ENCODE measurements at places on chromosomes 16 and 17. TPM values are rescaled to one million over a fixed set of nuclear protein-coding genes. Genes with fewer than 3 reads are reported as not detected.

- no peak for DNase-seq
Observed at GRCh38 chr16:6483469-6484033, 849.1 kb upstream of the RBFOX1 start.

GRCh38 chr17:43661699-43662412 lies at the start of gene MEOX1:
TSS of gene MEOX1 (minus strand) at chr17:43661922. CDS start at chr17:43661534, 388 bp downstream.
- no peak for DNase-seq

DNA sequence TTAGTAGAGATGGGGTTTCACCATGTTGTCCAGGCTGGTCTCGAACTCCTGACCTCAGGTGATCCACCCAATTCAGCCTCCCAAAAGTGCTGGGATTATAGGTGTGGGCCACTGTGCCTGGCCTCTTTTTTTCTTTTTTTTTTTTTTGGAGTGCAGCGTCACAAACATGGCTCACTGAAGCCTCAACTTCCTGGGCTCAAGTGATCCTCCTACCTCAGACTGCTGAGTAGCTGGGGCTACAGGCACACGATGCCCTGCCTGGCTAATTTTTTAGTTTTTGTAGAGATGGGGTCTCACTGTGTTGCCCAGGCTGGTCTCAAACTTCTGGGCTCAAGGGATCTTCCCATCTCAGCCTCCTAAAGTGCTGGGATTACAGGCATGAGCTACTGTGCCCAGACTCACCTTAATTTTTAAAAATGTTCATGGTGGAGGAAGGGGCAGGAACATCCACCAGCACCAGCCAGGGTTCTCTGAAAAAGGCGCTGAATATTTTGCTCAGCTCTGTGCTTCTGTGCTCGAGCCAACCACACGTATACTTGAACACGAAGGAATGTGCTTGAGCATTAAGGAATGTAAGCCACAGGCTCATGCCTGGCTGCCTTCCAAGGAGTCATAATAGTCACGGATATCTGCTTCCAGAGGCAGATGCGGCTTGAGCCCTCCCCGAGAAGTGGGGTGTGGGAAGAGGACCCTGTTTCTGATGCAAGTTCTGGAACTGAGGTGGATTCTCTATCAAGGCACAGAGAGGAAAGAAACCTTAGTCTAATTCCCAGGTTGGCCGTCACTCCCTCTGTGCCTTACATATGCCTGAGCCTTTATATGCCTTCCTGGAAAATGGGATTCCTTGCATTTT lies 65.5 kb upstream of the CREBBP start:
- peak; percentile 35 for DNase-seq

GRCh38 chr17:60524463-60525327 lies 1.3 kb downstream of the APPBP2 start:
- peak; percentile 50 for DNase-seq

DNA sequence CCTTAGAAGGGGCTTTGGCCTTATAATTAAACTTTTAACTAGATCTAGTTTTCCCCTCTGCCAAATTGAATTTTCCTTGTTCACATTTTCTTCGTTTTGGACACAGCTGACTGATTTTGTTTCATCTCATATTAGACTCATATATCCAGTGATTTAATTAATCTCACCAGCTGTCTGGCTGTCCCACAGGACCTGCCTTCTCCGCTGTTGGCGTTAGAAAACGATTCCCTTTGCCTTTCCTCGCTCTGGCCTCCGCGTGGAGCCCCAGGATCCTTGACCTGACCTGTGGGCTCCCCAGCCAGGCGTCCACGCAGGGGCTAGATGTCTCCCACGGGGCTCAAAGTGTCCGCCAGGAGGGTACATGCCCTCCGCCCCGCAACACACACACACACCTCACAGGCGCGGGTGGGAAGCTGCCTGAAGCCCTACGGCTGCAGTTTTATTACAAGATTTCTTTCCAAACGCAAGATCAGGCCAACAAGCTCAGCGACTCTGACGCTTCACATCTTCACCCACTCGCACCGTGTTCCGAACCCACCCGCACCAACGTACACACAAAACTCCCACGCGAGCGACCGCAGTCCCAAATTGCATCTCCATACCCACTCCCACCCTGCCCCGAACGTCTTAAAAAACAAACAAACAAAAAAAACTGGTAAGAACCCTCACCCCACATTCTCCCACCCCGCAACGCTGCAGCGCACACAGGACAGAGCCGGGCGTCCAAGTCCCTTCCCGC lies 1.1 kb downstream of the RPRML start:
- DNase-seq, result no peak

DNA sequence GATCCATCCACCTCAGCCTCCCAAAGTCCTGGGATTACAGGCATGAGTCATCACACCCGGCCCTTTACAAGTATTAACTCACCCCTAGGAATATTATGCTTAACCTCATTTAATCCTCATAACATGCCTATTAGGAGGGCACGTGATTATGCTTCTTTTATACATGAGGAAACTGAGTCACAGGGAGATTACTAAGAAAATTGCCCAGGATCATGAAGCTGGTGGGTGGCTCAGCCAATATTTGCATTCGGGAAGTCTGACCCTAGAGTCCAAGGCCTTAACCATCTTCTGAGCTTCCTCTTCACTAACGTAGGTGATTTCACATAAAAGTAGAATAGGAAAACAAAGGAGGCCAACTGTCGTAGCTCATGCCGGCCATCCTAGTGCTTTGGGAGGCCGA lies 19.0 kb upstream of the SNN start:
- DNase-seq, result no peak

GRCh38 chr17:31385428-31386285 lies 5.8 kb upstream of the RAB11FIP4 start:
- DNase-seq, result no peak

- DNase-seq, result peak; percentile 83
Observed at GRCh38 chr17:40949418-40949817, 12.0 kb upstream of the KRT23 start.

- DNase-seq, result peak; percentile 46
Observed at GRCh38 chr17:29826114-29826692, 103.8 kb downstream of the SSH2 start.

GRCh38 chr17:18990331-18990730 lies 14.2 kb downstream of the FAM83G start:
- no peak for DNase-seq

DNA sequence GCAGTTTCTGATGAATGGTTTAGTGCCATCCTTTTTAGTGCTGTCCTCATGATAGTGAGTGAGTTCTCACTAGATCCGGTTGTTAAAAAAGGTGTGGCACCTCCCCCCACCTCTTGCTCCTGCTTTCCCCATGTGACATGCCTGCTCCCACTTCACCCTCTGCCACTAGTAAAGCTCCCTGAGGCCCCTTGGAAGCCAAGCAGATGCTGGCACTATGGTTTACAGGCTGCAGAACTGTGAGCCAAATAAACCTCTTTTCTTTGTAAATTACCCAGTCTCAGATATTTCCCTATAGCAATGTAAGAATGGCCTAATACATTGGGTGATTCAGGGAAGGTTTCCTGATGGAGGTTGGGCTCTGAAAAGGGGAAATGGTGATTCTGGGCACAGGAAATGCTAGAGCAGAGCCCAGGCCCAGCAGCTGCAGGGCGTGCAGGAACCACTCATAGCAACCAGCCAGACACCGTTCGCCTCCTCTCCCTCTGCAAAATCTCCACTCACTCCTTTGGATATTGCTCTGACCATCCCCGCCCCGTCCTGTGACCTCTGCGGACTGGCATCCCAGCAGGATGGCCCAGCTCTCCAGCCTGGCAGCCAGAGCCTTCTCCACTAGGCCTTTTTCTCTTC lies 2.6 kb upstream of the ADORA2B start:
- DNase-seq, result no peak

GRCh38 chr17:57567251-57567650 lies 177.8 kb downstream of the CCDC182 start:
- DNase-seq, result no peak

DNA sequence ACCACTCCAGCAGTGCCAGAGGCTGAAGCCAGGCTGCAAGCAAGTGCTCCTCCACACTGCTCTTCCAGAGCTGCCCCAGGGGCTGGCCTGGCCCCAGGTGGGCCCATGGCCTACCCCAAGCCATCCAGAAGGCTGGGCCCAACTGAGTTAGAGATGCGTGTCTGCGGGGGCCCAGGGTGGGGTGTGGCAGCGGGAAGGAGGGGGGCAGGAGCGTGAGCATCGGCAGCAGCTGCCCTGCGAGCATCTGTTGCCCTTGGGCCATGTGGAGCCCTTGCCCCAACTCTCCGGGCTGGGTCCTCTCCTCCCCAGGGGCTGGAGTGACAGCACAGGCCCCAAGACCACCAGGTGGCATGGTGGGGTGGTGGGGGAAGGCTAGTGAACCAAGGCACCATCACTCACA lies 7.3 kb upstream of the SREBF1 start:
- no peak for DNase-seq

- no peak for DNase-seq
Observed at GRCh38 chr17:45955326-45955725, 43.7 kb upstream of the STH start.

DNA sequence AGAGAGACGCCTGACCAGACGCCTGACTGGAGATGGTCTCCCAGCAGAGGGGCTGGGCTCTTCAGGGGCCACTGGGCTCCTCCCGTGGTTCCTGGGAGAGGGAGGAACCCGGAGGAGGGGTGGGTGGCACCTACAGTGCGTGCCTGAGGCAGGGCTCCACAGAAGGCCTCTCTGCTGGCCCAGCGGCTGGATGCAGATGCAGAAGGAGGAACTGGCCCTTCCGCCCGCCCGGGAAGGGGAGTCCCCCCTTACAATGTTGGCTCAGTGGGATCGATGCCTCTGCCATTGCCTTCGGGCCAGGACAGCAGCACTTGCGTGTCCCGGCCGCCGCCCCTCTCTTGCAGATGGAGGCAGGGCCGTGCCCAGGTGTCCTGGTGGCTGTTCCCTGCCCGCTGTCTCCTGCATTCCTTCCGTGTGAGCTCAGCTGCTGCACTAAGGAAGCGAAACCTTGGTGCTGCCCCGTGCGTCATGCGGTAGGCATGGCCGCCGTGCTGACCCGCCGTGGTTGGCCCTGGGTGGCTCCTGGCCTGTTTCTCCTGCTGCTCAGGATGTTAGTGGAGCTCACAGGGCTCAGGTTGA lies 15.1 kb downstream of the BAIAP2 start:
- peak; percentile 80 for DNase-seq

GRCh38 chr16:24007391-24007790 lies 171.6 kb downstream of the PRKCB start:
- no peak for DNase-seq

GRCh38 chr16:54442864-54443263 lies 156.3 kb upstream of the IRX3 start:
- no peak for DNase-seq

DNA sequence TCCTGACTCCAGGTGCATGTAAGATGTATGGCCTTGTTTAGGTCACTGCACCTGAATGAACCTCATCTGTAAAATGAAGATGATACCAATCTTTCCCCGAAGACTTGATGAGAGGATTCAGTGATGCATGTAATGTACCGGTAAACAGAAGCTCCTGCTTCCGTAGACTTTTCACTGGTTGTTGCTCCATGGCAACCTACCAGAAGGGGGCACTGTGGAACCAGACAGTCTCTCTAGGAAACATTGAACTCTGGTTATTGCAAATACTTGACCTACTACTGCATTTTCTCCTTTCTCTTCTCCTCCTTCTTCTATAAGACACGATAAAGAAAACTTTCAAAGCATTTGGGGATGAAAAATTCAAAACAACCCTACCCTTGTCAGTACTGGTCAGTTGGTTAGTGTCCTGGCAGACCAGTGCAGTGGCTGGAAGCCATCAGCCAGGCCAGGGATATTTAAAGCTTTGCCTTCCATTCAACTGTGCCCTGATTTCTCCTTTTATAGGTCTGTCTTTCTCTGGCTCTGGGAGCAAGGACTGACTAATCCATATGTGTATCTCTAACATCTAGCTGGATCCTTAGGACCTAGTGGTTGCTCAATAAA lies 667.4 kb upstream of the SALL1 start:
- peak; percentile 48 for DNase-seq

GRCh38 chr17:56899403-56899802 lies 14.4 kb downstream of the TRIM25 start:
- no peak for DNase-seq

DNA sequence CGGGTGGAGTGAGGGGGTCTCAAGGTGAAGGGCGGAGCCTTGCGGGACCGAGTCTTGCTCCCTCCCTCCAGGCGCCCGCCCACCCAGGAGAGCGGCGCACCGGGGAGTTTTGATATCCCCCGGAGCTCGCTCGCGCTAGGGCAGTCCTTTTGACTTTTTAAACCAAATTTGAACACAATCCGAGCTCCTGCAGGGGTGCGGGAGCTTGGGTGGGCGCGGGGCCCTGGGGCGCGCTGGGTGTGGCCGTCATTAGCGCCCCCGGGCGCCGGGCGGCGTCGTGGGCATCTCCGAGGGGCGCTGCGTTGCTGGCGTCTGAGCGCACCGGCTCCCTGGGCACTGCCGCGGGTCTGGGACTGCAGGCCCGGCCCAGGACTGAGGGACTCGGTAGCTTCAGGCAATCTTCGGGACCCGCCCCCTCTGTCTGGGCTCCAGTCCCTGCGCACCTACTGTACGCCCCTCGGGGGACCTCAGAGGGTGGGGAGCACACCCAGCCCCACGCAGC lies 10.9 kb downstream of the MAF start:
- peak; percentile 42 for DNase-seq

GRCh38 chr17:9860851-9861250 lies 35.1 kb downstream of the GLP2R start:
- DNase-seq, result no peak

DNA sequence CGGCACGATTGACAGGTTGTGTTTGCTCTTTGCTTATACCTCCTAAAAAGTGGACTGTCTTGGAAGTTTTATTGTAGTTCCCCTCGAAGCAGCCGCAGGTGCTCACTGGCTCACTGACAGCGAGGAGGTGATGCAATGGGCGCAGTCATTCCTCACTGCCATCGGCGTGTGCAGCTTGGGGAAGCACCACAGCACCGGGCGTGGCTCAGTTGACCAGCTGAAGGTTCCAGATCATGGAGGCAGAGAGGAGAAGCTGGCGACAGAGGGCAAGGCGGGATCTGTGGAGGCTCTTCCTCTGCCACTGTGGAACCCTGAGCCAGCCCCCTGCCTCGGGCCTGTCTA lies 72.1 kb upstream of the TNRC6C start:
- no peak for DNase-seq

- peak; percentile 94 for DNase-seq
Observed at GRCh38 chr17:29761040-29761761, 138.5 kb upstream of the CORO6 start.

DNA sequence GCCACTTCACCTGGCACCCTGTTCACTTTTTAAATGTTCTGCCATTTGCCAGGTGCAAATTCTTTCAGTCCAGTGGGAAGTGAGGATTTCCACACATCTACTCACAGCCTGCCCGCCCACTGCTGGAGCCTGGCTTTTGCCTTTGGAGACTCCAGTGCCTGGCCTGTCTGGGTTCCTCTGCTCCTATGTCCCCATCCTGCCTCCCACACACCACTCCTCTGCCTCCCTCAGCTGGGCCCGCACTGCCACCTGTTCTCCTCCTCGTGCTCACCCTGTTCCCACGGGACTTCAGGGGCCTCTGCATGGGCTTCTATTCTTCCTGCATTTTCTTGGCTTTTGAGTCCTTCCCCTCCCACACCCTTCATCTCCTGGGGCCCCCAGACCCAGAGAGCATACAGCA lies 7.9 kb upstream of the NDRG4 start:
- no peak for DNase-seq

Gene KRT24
- polyA plus RNA-seq, result not detected

Gene LRRC3C
- polyA plus RNA-seq, result not detected

Gene HS3ST2
- polyA plus RNA-seq, result 0.28 TPM

Gene NAE1
- 60.9 TPM for polyA plus RNA-seq

Gene KRTAP1-3
- polyA plus RNA-seq, result not detected

Gene DBNDD1
- polyA plus RNA-seq, result 8.3 TPM

Gene FGF11
- polyA plus RNA-seq, result 0.61 TPM

Gene PIGS
- 24.8 TPM for polyA plus RNA-seq

Gene KRT32
- polyA plus RNA-seq, result not detected

Gene AATK
- polyA plus RNA-seq, result 118 TPM

All from small intestine (tissue), 16 donors.